Amniotic stem cell (primary cell): ENCODE measurements at places on chromosomes 2 and 18.

DNA sequence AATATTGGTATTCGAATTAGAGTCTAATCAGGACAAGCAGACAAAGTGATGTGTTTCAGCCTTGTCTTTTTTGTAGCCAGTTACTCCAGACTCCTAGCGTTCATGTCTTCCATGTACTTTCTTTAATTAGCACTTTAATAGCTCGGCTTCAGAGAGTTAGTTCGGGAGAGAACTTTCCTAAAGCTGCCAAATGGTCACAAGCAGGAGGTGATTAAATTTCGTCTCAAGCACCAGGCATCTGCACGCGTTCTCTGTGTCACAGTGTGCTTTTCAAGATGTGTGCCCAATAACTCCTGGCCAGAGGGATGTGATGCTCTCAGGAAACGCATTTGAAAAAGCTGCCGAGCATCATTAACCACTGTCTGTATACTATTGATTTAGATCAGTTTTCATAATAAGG lies 790.8 kb downstream of the SOCS6 start:
- DNase-seq, result no peak

DNA sequence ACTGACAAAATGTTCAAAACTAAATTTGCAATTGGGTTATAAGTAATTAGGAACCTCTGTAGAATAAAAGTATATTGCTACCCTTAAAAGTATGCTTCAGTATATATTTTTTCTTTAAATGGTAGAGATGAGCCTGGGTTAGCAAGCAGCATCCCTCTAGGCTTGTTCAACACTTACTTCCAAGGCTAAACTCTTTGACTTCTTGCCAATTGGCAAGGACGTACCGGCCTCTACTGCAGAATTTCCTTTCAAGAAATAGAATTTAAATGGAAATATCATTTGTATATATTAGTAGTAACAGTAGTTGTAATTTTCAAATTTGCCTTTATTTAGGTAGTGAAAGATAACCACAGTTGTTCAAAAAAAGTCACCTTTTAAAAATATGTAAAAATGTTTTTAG lies 105.1 kb upstream of the SLC38A11 start:
- no peak for DNase-seq

DNA sequence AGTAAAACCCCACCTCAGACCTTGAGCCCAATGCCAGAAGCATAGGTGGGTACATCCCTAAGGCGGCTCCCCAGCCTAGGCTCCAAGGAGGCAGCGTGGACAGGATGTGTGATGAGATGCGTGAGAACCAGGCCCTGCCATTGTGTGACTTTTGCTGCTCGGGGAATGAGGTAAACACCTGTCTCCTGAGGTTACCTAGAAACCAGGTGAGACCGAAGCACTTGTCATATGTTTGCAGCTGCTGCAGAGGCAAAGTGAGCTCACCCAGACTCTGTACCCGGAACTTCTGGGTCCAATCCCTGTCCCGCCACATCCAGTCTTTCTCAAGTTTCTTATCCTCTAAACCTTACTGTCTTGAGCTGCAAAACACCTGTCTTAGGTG lies 3.4 kb downstream of the FBLN7 start:
- no peak for DNase-seq

- DNase-seq, result no peak
Observed at GRCh38 chr2:30569946-30570345, 122.9 kb downstream of the LCLAT1 start.

DNA sequence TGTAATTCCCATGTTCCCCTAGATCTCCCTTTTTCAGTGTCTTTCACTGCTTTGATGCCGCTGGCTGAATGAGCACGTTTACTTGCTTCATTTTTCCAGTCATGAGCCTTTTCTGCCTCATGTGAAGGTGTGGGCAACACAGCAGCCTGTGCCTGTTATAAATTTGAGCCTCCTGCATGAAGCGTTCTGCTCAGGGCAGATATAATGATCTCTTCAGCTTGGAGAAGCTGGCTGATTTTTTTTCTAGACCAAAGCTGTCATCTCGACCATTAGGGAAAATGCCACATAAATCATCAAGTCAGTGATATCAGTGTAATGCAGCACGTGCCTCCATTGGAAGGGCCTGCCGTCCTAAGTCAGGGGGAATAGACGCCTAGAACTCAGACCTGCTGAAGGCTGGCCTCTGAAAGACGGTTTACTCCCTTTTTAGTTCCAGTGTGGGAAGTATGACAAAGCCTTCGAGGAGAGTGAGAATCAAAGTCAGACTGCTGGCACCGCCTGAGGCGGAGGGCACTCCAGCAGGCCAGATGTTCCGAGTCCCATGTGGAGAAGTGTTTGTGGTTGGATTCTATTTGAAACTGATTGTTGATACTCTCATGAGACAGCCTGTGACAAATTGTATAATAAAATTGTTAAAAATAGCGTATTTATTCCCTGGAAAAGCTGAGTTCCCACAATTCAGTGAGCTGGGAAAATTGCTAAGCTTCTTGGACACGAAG lies 196.5 kb downstream of the MYO1B start:
- no peak for DNase-seq

DNA sequence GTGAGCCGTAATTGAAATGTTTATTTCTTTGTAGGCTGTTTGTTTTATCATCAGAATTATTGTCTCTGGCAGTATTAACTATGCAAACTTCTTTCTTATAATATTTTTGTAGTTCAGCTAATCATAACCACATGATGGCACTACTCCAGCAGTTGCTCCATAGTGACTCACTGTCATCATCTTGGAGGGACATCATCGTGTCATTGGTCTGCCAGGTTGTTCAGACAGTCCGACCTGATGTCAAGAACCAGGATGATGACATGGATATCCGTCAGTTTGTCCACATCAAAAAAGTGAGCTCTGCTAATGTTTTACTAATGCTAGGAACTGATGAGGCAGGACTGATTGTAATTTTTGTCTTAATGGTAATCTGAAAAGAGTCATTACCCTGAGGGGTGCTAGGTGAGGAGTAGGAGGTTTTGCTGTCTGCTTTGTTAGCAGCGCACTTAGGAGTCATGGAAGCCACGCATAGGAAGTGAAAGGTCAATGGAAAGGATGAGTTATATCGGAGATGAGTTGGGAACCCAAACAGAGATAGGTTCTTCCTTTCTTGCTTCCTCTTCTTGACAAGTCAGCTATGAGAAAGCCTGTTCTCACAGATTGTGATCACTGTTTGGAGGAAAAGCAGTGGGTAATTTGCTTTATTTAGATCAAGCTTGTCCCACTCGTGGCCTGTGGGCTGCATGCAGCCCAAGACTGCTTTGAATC lies 49.2 kb downstream of the PIKFYVE start:
- DNase-seq, result no peak

GRCh38 chr2:172697296-172697695 lies 38.3 kb upstream of the RAPGEF4 start:
- DNase-seq, result no peak

GRCh38 chr18:47254341-47254939 lies 3.0 kb upstream of the SKOR2 start:
- DNase-seq, result no peak

DNA sequence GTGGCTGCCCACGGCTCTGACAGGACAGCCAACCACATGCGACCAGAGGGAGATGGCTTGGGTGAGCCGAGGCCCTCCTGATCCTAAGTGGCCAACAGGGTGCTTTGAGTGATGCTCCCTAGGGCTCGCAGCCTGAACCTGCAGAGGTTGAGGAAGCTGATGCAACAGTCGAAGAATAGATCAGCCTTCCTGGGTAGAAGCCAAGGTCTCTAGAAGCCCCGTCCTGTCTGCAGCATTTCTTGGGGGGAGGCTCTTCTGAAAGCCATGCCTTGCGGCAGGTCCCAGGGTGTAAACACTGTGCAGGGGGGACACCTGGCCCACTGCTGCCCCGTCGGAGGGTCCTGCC lies 136.4 kb downstream of the HDAC4 start:
- no peak for DNase-seq

GRCh38 chr2:70808983-70809958 lies 11.1 kb downstream of the CLEC4F start:
- no peak for DNase-seq

- no peak for DNase-seq
Observed at GRCh38 chr2:165448406-165448805, 21.1 kb upstream of the CSRNP3 start.

- DNase-seq, result no peak
Observed at GRCh38 chr2:97701186-97701585, 12.2 kb upstream of the ZAP70 start.

DNA sequence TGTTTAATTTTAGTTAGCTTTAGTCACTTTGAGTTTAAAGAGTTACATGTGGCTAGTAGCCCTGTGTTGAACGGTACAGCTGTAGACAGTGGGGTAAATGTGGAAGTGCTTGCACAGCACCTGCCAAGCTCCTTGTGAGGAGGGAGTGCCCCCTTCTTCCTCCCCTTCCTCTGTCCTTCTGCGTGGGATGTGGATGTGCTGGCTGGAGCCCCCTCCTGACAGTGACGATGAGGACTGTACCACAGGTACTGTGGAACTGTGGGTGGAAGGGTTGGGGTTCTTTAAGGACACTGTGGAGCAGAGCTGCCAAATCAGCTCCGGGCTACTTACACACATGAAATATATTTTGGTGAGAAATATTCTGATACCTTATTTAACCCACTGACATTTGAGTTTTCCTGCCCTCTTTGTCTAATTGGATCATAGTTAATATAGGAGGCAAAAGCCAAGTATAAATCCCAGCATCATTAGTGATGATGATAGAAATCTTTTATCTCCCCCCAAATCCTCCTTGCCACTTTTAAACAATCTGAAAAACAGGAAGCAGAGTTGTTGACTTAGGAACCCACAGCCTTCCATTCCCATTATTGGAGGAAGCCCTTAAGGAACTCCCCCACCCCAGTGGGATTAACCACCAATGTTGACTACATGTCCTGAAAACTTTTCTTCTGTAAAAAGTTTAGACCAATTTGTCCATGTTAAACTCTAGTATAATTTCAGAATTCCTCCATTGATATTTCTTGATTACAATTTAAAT lies 181.3 kb downstream of the PTPRM start:
- DNase-seq, result no peak

GRCh38 chr2:54601339-54601738 lies 122.1 kb upstream of the EML6 start:
- DNase-seq, result no peak

DNA sequence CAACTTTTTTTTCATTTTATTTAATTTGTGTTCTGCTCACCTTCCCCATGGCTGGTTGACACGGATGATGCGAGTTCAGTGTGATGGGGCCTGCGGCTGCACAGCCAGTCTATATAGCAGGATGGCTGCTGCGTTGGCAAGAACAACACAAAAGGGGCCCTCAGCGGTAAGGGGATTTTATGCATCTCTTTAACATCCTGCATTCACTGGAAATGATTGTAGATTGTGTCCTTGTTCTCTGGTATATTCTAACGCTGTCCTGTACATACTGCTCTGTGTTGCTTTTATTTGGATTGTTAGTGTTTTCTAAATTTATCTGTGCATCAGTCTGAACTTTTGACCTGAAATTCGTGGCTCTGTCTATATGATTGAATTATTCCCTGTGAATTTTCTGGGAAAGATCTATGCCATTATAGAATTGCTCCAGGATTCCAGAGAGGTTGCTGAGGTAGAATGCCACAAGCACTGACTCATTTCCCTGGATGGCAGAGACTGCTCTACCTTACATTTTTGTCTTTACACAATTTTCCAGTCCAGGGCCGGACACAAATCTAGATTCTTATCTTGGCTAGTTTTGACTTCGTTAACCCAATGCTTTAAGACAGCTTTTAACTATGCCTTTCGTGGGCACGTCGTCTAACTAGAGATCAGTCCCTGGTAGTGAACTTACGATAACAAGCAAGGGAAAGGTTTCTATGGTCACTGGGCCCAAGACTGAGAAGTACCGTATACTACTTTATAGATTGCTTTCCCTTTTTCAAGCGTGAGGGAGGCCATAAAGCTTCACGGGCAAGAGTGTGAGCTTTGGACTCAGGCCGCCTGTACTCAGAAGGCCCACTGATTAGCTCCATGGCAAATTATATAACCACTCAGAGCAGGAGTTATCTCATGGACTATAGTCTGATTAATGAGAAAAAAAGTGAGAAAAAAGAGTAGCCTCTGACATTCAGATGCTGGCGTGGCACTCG lies at the start of gene CRYGC:
TSS of gene CRYGC (minus strand) at position 85 of the 968 bp plus-strand sequence. CDS start at position 49, 36 bp downstream.
- no peak for DNase-seq

DNA sequence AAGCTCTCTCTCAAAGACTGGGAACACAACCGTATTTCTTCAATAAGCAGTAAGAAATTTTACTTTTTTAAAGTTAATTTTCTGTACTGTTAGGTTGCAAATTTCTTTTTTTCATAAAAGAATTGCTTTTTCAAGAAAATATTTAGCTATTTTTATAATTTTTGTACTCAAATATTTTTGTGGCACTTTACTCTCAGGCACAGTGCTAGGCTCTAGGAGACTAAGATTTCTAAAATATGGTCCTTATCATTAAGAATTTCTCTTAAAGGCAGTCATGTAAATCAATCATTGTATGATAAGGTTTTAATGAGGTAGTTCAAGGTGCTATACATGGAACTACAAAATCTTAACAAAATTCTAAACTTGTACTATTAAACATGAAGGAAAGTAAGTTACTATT lies 61.4 kb downstream of the MTX2 start:
- no peak for DNase-seq

DNA sequence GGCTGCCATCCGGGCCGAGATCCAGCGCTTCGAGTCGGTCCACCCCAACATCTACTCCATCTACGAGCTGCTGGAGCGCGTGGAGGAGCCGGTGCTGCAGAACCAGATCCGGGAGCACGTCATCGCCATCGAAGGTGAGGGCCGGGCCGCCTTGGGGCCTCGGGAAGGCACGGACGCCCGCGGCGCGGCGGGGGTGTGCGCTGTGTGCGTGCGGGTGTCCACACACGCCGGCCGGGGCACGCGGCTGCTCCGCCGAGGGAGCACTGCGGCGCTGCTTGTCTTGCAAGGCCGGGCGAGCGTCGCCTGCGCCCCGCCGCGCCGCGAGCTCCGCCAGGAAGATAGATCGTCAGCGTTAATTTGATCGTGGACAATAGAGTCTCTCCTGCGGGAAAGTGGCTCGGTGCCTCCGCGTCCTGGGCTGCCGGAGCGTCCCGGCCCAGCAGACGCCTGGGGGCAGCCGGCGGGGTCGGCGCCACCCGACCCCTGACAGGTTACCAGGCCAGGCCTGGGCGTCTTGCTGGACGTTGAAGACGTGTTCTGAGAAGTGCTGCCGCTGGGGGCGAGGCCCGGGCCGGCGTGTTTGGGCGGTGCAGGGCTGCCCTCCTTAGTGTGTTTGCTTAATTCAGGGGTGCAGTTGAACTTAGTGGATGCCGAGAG lies 1.0 kb downstream of the AGAP1 start:
- peak; percentile 13 for DNase-seq

DNA sequence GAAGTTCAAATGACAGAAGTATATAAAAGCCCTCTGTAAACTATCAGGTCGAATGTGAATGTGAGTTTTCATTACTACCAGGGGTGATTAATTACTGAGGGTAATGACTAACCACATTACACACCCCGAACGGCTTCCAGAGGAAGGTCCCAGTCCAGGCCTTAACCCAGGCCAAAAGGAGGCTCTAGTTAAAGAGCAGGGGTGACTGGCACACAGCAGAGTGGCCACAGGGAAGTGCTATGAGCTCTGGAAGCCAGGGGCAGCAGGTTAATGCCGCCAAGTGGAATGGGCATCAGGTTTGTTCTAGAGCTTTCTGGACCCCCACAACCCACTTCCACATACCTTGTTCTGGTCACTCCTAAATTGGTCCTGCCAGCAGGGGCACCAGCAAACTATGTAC lies 87.7 kb downstream of the BCL11A start:
- DNase-seq, result no peak

- DNase-seq, result no peak
Observed at GRCh38 chr2:86592547-86593230, 29.4 kb upstream of the CHMP3 start.

GRCh38 chr2:223618172-223619035 lies 16.2 kb upstream of the SCG2 start:
- DNase-seq, result no peak

GRCh38 chr2:239824866-239825704 lies 200.1 kb downstream of the NDUFA10 start:
- DNase-seq, result no peak

GRCh38 chr18:74149878-74150277 lies 1.6 kb downstream of the TIMM21 start:
- DNase-seq, result no peak
